ENCODE measurements at places on chromosomes 2 and 18.

- no peak overlapping the region for H3K27ac ChIP-seq
- peaks cover 2% of the 10 kb centered on the region for H3K36me3 ChIP-seq
- peaks cover 3% of the 10 kb centered on the region for H3K27me3 ChIP-seq
- peaks cover 20% of the 10 kb centered on the region for H3K4me1 ChIP-seq
- DNase-seq: no peak
- no peak overlapping the region for H3K4me3 ChIP-seq
Observed at GRCh38 chr18:35890323-35890722, 82.2 kb upstream of the RMP24 start.

DNA sequence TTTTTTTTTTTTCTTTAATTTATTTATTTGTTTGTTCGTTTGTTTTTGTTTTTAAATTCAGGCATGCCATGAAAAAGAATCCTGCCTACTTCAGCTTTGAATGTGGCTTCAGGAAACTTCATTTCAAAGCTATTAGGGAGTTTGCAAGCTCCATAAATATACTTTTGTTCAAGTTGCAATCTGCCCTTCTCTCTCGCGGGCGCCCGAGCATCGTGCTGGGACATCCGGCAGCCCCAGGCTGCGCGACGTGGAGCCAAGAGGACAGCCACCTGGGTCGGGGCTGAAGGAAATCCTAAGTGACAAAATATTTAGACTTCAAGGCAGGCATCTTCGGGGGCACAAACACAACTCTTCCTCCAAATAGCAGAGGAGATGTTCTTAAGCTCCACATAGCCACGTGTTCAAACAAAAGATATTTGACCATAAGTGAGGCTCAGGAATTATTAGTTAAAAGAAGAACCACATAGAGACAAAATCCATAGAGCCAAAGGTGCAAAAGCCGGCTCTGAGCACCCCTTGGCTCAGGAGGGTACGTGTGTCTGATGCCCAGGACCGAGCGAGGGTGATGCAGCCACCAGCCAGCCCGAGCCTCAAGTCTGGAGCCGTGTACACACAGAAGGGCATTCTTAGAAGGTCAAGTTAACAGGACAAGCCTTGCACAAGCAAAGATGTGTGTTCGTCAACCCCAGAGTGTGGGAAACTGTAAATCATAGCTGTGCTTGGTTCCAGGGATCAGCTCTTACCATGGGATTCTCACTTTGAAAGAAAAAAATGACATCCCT, 256.5 kb upstream of the SALL3 start:
- no peaks in the 10 kb centered on the region for H3K36me3 ChIP-seq
- no peak overlapping the region for H3K27ac ChIP-seq
- no peak for DNase-seq
- no peaks in the 10 kb centered on the region for H3K4me1 ChIP-seq
- peaks cover 47% of the 10 kb centered on the region for H3K27me3 ChIP-seq

GRCh38 chr2:45928946-45929345, 277.5 kb downstream of the PRKCE start:
- H3K27ac ChIP-seq: no peak overlapping the region
- no peak overlapping the region for H3K4me3 ChIP-seq
- peaks cover 6% of the 10 kb centered on the region for H3K27me3 ChIP-seq
- no peaks in the 10 kb centered on the region for H3K4me1 ChIP-seq

DNA sequence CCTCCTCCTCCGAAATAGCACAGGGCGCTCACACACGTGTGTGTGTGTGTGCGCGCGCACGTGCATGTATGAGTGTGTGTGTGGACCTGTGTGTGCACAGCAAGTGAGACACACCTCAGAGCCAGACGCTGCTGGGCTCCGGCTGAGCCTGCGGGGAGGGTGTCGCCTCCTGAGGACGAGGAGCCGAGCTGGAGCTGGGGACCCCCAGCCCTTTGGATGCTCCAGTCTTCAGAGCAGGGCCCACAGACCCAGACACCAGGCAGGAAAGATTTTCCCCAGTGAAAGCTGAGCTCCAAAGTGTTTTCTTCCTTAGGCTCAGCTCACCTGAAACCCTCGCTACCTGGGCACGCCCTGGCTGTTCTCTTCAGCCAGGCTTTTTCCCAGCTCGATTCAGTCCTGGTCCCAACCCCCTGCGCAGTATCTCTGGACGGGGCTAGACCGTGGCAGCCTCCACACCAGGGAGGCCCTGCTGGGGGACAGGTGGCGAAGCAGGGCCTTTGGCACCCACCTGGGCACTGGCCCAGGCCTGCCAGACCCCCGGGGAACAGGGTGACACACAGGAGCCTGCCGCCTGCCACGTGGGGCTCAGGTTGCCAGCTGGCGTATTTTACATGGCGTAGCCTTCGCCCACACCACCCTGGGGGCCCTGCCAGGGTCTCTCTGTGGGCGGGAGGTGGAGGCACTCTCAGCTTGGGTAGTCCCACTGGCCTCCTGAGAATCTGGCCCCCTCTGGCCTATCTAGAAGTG, 36.2 kb downstream of the PDIA6 start:
- H3K36me3 ChIP-seq: peaks cover 2% of the 10 kb centered on the region
- H3K4me1 ChIP-seq: peaks cover 2% of the 10 kb centered on the region
- no peak for DNase-seq
- no peak overlapping the region for H3K27ac ChIP-seq
- no peaks in the 10 kb centered on the region for H3K27me3 ChIP-seq

GRCh38 chr2:146981921-146982320, 862.9 kb upstream of the ACVR2A start:
- no peak overlapping the region for H3K4me3 ChIP-seq
- no peaks in the 10 kb centered on the region for H3K27me3 ChIP-seq
- no peak for DNase-seq
- no peaks in the 10 kb centered on the region for H3K4me1 ChIP-seq

DNA sequence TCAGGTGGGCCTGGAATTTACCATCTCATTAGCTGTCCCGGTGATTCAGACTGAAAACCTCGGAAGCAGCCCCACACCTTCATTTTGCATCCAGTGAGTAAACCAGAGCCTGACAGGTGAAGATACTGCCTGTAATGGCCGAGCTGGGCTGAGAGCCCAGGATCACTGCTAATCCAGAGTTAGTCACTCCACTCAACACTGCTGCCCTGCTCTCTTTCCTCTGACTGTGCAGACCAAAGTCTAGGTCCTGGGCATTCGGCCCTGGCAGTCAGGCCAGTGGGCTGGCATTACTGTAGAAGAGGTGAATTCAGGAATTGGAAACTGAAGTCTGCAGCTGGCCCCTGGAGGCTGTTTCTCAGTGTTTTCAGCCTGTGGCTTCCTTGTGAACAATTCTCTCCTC, 44.3 kb downstream of the TMEM17 start:
- peaks cover 27% of the 10 kb centered on the region for H3K4me1 ChIP-seq
- no peaks in the 10 kb centered on the region for H3K36me3 ChIP-seq
- DNase-seq: no peak
- H3K27me3 ChIP-seq: peaks cover 4% of the 10 kb centered on the region
- H3K4me3 ChIP-seq: no peak overlapping the region

GRCh38 chr18:67109535-67109934, 407.0 kb downstream of the DSEL start:
- H3K27me3 ChIP-seq: peaks cover 2% of the 10 kb centered on the region
- H3K4me3 ChIP-seq: no peak overlapping the region
- H3K36me3 ChIP-seq: no peaks in the 10 kb centered on the region

GRCh38 chr2:112828251-112828691, 8.3 kb downstream of the IL1B start:
- H3K4me3 ChIP-seq: no peak overlapping the region
- peaks cover 82% of the 10 kb centered on the region for H3K27me3 ChIP-seq
- no peaks in the 10 kb centered on the region for H3K36me3 ChIP-seq
- H3K27ac ChIP-seq: no peak overlapping the region

GRCh38 chr2:12819103-12819475, 102.4 kb downstream of the TRIB2 start:
- no peak overlapping the region for H3K4me3 ChIP-seq
- H3K36me3 ChIP-seq: no peaks in the 10 kb centered on the region
- H3K27me3 ChIP-seq: no peaks in the 10 kb centered on the region

DNA sequence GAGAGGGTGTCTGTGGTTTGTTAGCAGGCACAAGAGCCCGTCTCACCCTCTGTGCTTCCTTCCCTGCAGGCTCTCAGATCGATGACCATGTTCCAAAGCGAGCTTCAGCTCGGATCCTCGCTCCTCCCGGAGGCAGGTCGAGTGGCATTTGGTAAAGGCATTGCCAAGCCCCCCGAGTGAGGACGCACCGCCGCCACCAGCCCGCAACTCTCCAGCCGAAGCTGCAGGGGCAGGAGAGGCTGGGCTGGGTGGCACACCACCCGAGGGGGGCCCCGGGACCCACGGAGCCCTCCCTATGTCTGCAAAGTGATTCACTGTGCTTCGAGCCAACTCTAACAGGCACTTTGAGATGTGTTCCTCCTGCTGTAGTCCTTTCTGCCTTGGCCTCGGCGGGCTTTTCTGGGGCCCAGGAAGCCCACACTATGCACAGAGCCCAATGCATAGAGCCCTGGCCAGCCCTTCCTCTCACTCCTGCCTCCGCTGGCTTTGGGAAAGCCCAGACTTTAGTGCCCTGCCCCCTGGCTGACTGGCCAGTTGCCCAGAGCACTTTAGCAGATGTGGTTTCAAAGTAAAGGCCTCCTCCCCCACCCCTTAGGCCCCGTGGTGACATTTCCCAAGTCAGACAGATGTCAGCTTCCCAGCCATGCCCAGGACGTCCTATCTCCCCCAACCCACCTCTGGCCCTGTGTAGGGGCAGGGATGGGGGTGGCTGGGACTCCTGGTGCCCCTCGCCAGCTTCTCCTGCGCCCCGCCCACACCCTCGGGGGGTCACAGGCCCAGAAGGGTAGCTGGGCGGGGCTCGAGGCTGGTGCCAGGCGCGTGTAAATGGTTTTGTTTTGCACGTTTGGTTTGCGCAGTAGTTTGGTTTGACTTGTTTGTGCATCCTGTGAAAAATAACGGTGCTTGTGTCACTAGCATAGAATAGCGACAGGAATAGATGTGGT, 23.3 kb upstream of the MAPRE3 start:
- peaks cover 11% of the 10 kb centered on the region for H3K36me3 ChIP-seq
- no peaks in the 10 kb centered on the region for H3K4me1 ChIP-seq
- no peak overlapping the region for H3K27ac ChIP-seq
- DNase-seq: no peak

DNA sequence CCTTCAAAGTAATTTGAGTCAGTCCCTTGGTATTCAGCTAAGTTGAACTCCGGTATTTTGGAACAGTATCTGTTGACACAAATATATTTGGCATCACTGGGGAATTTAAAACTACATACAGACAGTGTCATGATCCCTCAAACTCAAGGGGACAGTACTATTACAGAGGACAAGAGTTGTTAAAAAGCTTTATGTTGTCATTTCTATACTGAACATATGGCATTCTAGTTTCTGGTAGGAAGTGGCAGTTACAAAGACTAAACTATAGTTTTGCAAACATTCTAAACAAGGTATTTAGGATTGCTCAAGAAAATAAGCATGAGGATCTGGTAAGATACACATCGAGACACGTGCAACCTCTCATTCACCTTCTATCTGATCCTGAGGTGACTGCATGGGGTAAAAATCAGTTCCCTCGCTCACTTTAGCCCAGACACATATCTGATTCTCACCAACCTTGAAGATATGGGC, 16.6 kb upstream of the CCNYL1 start:
- peaks cover 3% of the 10 kb centered on the region for H3K27me3 ChIP-seq
- no peak for DNase-seq
- H3K4me3 ChIP-seq: no peak overlapping the region
- H3K27ac ChIP-seq: no peak overlapping the region

GRCh38 chr2:50691513-50691912, 340.4 kb downstream of the NRXN1 start:
- H3K4me3 ChIP-seq: no peak overlapping the region
- H3K27me3 ChIP-seq: no peaks in the 10 kb centered on the region
- no peaks in the 10 kb centered on the region for H3K36me3 ChIP-seq
- H3K4me1 ChIP-seq: no peaks in the 10 kb centered on the region
- DNase-seq: no peak
- no peak overlapping the region for H3K27ac ChIP-seq

DNA sequence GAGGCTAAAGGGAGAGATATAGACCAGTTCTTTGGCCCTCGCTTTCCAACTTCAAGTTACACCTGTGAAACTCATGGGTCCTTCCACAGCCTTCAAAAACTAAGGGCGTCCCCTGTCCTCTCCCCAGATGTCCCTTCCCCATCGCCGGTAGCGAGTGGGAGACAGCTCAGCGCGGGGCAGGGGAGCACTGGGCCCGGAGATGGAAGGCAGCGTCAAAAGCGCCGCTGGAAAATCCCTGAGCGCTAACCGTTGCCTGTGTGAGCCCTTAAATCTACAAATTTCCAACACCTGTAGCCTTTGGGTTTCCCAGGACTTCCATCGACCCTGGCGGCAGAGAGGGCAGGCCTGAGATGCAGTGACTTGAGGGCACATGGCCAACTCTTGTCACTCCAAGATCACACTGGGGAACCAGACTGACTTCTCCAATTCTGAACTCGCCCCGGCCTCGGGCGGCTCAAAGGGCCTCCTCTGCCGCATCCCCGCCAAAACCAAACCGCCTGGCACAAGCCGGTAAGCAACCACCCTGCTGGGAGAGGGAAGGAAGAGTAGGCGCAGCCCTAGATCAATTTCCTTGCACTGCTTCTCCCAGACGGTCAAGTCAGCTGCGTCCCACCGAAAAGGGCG, 879 bp upstream of the EPAS1 start:
- H3K4me1 ChIP-seq: peaks cover 22% of the 10 kb centered on the region
- no peak overlapping the region for H3K27ac ChIP-seq
- no peak for DNase-seq
- H3K4me3 ChIP-seq: peak overlapping the region; percentile 59
- H3K27me3 ChIP-seq: peaks cover 85% of the 10 kb centered on the region
- H3K36me3 ChIP-seq: no peaks in the 10 kb centered on the region

DNA sequence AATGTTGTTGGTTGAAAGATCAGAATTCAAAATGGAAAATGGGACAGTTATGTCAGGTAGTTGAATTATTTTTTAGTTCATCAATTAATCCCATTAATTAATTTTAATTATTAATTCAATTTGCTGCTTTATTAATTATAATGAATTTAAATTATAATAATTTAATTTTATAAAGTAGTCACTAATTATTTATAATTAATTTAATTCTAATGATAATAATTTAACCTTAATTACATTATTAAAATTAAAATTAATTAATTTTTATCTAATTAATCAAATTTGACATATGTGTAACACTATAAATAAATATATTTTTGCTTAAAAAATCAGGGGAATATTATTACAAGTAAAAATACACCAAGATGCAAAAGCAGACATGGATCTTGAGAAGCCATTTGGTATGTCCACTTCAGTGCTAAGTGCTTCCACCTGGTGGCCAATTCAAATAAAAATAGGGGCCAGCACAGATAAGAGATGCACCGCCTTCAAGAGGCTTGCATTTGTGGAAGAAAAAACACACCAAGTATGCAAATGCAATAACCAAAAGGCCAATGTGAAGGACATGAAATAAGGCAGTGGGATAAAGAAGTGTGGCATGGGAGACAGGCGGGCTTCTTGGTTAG, 73.2 kb downstream of the MBP start:
- no peak for DNase-seq
- no peak overlapping the region for H3K4me3 ChIP-seq
- H3K27ac ChIP-seq: peak overlapping the region; percentile 29
- H3K4me1 ChIP-seq: peaks cover 31% of the 10 kb centered on the region
- peaks cover 18% of the 10 kb centered on the region for H3K36me3 ChIP-seq
